ENCODE measurements at places on chromosomes 11 and 22.

DNA sequence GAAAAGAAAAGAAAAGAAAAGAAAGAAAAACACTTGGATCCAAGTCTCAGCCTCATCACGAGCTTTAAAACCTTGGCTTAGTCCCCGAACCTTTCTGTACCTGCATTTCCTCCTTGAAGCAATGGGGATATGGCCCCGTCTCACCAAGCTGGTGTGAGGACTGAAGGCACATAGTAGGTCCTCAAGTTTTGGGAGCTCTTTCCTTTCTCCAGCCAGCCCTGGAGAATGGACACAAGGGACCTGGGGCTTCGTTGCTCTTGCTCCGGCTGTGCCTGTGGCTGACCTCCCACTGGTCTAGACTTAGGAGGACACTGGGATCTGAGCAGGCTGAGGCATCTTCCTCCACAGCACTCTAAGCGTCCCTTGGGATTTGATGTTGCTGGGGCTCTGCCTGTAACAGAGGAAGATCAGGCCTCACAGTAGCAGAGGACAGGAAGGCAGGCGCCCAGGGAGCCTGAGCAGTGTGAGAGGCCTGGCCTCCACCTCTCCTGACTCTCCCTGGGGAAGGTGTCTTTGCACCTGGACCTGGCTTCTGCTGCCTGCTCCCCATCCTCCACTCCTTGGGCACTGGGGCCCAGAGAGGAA is 32.8 kb downstream of the KCNC1 start:
- no peak for DNase-seq

- no peak for DNase-seq
Observed at GRCh38 chr22:29244785-29245625, 22.8 kb downstream of the RHBDD3 start.

- no peak for DNase-seq
Observed at GRCh38 chr11:109526931-109527330, 104.9 kb downstream of the C11orf87 start.

DNA sequence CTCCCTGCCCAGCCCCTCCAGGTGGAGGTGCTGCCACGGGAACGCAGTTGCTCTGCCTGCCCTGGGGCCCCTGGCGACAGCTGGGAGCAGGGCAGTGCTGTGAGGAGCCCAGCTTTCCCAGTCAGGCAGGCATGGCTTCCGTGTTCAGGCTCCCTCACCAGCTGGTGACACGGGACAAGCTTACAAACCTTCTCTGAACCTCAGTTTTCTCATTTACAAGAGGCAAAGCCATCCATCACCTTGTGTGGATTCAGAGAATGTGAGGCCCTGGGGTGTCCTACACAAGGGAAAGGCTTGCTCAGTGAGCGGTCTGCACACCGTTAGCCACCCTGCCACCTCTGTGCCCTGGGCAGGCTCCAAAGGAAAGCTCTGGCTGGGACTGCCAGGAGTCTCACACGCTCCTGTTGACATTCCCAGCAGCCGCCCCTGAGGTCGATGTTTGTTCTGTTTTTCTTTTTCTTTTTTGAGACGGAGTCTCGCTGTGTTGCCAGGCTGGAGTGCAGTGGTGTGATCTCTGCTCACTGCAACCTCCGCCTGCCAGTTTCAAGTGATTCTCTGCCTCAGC is 23.5 kb downstream of the SUN2 start:
- no peak for DNase-seq

DNA sequence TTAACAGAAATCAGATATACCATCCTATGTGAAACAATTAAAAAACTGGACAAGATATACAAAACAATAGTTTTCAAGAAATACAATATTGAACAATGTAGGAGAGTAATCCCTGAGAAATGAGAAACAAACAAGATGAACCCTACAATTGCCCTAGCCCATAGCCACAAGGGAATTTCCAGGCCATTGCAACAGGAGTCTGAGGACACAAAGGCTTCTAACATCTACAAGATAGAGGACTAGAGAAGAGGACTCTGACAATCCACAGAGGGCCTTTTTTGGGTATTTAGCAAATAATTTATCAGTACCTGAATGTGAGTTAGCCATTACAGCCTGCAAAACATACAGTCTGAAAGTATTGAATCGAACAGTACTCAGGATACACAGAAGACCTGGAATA is 251.7 kb downstream of the GRM5 start:
- peak; percentile 33 for DNase-seq

DNA sequence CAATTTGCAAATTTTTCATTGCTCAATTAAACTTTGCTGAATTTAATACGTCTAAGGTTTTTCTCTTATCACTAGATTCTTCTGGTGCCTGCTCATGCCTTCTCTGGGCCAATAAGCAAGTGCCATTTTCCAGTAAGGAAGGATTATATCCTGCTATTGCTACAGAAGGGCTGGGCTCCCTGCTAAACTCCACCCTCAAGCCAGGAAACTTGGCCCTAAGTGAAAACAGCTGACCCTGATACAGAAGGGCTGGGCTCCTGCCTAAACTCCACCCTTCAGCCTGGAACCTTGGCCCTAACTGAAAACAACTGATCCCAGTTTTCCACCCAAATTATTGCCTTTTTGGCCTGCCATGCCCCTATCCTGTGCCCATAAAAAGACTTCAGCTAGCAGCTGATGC is 385.3 kb downstream of the DYNC2H1 start:
- DNase-seq, result no peak

- no peak for DNase-seq
Observed at GRCh38 chr11:108319541-108320145, 96.8 kb downstream of the ATM start.

- no peak for DNase-seq
Observed at GRCh38 chr22:20979940-20980453, 2.1 kb upstream of the LZTR1 start.

DNA sequence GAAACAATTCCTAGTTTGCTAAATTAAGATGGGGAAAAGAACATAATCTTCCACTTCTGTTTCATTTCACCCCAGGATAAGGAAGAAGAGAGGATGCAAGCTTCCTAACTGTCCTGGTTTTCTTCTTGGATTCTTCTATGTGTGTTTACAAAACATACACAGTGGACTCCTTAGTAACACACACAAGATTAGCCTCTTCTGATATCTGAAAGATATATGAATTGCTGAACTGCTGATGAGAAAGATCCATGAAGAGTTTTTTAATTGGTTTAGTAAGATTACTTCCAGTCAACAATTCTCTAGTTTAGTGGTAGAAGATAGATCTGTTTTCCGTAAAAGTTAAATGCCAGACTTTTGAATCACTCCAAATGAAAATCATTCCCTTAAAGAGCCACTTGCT is 86.8 kb downstream of the WT1 start:
- DNase-seq, result no peak

- no peak for DNase-seq
Observed at GRCh38 chr11:2287091-2287490, 14.6 kb downstream of the C11orf21 start.

- peak; percentile 47 for DNase-seq
Observed at GRCh38 chr11:45872651-45873356, 12.6 kb upstream of the MAPK8IP1 start.

GRCh38 chr22:20982563-20982882 is 426 bp downstream of the LZTR1 start:
- no peak for DNase-seq

GRCh38 chr11:12134236-12134585 is 23.8 kb downstream of the MICAL2 start:
- no peak for DNase-seq

GRCh38 chr11:47791774-47792430 is 24.8 kb upstream of the FNBP4 start:
- DNase-seq, result no peak

DNA sequence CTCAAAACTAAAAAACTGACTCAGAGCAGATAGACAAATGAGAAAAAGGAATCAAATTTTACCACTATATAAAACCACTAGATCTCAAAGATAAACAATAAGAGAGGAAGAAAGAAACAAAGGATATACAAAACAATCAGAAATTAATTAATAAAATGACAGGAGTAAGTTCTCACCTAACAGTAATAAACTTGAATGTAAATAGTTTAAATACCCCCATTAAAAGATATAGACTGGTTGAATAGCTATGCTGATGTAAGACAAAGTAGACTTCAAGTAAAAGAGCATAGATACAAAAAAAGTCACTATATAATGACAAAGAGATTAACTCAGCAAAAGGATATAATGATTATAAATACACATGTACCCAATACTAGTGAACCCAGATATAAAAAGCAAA is 72.3 kb upstream of the GNAZ start:
- DNase-seq, result no peak

GRCh38 chr11:24078018-24078417 is 418.8 kb upstream of the LUZP2 start:
- DNase-seq, result no peak

DNA sequence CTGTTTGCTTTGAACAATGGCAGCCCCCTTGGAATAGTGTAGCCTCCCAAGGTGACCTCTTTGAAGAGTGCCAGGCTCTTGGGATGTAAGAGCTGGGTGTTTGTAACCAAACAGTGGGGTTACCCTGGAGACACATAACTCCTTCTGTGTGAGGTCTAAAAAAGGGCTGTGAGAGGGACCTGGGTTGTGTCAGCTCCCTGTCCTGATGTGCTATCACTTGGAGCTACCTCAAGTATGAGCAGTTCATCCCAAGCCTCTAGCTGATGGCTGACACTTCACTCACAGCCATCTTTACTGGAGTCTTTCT is 40.2 kb downstream of the TSPAN18 start:
- DNase-seq, result no peak

- no peak for DNase-seq
Observed at GRCh38 chr11:95668131-95668530, 121.5 kb downstream of the FAM76B start.

GRCh38 chr11:36240801-36241200 is 48.4 kb downstream of the COMMD9 start:
- no peak for DNase-seq

GRCh38 chr11:27312110-27312509 is 50.9 kb downstream of the CCDC34 start:
- no peak for DNase-seq

DNA sequence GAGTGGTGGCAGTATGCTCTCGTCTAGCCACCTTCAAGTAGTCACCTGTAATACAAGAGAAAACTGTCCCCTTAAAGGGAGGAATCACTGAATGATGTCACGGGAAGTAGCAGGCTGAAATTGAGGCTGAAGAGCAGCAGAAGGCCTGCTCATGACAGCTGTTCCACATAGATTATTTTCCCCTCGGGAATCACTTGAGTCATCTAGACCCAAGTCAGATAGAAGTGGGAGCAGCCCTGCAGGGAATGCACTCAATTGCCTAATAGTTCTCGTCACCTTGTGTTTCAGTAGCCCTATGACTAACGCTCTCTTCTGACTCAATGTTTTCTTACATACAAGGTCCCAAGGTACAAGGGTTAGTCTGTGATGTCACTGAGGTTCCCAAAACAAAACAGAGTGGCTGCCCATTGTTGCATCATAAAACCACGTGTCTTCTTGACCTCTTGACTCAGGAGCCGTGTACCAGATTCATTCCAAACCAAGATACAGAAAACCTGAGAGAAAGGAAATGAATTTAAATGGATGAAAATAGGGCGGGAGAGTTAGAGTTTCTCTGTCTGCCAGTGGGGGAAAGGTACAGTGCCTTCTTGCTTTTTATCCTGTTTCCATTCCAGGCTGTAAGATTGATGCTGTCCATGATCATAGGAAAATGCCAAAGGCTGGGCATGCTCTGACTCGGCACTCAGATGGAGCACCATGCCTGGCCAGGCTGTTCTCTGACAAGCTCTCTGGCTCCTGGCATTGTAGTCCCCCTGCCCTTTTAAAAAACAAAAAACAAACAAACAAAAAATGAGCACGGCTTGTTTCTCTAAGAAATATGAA is 21.6 kb upstream of the C11orf96 start:
- no peak for DNase-seq

GRCh38 chr11:85752201-85752889 is 58.6 kb downstream of the SYTL2 start:
- DNase-seq, result no peak

DNA sequence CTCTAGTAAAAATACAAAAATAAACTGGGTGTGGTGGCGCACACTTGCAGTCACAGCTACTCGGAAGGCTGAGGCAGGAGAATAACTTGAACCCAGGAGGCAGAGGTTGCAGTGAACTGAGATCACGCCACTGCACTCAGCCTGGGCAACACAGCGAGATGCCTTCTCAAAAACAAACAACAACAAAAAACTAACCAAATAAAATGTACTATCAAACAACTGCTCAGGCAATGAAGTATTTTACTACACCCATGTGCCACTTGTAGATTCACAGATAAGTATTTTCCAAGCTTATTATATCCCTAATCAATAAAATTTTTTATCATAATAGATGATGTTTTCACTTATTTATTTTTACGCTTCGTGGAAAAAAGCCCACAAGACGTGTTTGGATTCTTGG is 924 bp downstream of the C11orf65 start:
- DNase-seq, result no peak

DNA sequence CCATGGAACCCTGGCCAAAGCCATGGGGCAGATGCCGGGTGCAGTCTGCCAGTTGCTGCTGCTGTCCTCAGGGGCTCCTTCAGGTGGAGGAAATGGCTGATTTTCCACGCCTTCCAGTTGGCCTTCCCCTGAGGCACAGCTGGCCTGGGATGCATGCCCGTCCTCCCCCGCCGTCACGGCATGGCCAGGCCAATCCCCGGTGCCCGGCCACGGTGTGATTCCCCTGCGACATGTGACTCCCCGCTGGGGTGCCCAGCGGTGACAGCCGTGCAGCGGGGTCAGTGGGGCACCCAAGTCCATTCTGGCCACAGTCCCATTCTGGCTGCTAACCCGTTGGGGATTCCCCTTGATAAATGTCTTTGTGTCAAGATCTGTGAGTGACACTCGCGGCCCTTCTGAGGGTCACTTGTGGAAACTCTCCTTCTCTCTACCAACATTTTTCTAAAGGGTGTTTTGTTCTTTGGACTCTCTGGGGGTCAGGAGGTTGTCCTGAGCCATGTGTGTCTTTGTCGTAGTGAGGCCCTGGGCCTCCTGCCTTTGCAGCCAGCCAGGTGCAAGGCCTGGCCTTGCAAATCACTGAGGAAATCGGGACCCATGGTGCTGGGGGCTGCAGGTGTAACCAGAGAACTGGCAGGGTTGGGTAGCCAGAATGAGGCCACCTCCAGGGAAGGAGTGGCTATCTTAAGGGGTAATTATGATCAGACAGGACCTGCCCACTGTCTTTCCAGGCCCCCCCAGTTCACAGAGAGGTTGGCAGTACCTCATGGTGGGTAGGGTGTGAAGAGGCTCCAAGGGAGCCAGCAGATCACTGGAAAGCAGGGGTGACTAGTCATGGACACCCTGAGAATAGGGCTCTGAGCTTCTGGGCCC is 37.1 kb downstream of the KCNQ1OT1 start:
- no peak for DNase-seq

- no peak for DNase-seq
Observed at GRCh38 chr11:88089134-88089533, 86.1 kb downstream of the RAB38 start.

DNA sequence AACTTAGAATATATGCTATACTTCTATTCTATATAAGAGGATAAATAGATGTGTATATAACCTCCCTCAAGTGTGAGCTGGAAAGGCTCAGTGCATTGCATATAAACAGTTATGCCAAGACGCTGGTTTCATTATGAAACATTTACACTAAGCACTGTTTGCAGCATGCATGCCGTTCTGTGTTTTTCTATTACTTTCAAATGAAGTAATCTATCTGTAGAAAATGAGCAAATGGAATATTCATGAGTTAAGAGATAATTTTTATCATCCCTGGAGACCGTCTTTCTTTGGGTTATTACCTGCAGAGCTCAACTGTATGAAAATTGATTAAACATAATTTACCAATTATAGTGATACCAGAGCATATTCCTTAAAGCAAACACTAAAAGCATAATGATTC is 925.7 kb upstream of the CCDC90B start:
- DNase-seq, result no peak

Data from GM12865 (cell line).